ENCODE measurements at places on chromosomes 6 and 20.

DNA sequence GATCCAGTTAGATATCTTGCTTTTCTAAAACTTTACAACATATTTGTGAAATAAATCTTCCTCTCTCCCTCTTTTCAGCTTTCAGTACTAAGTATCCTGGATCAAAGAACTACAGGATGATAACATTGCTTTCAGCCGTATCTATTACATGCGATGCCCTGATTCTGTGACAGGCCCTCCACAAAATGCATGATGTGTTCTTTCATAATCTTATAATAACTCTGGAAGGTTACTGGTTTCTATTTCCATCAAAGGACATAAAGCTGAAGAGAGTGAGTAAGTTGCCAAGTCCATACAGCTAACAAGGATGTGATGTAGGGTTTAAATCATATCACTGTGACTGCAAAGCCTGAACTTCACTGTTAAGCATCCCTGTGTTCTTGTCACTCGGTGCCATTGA is 62.9 kb upstream of the ADGRG6 start:
- no peak for DNase-seq

DNA sequence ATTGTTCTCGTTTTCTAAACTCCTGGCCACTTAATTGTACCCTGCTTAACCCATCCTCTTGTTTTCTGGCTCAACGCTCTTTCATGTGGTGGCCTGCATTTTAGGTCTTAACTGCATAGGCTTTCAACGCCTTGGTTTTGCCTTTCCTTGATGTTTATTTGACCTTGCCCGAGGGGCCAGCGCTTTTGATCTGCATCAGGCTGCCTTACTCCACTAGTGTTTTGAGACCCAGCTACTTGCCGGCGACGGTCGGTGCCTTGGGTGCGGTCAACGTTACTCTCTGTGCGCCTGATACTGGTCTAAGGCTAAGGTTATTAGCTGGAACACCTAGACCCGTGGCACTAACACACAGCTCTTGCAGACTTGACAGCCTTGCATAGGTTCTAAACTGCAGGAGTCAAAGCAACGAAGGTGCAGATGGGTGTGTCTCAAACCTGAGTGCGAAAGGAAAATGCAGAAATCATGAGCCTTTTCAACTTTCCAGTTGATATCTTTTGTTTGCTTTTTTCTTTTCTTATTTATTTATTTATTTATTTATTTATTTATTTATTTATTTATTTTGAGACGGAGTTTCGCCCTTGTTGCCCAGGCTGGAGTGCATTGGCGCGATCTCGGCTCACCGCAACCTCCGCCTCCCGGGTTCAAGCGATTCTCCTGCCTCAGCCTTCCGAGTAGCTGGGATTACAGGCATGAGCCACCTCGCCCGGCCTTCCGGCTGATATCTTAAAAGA is 138.8 kb downstream of the HFE start:
- no peak for DNase-seq

GRCh38 chr6:152595499-152595898 is 41.7 kb downstream of the SYNE1 start:
- no peak for DNase-seq

GRCh38 chr6:167523426-167523825 is 198.5 kb downstream of the TTLL2 start:
- no peak for DNase-seq

DNA sequence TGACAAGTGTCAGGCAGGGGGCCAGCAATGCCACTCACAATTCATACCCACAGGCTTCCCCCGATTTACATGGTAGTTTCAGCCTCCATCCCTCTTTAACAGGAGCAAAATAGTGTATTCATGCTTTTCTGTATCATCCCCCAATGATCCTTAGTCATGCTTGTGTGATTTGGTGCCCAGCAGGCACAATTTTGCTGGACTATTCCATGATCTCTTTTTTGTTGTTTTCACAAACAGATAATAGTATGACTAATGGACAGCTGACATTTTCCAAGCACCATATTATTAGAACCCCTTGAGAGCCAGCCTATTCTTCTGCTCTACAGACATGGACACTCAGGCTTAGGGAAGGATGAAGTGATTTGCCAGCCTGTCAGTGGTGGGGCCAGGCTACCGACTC is 128.2 kb upstream of the RIPOR2 start:
- no peak for DNase-seq

- DNase-seq = no peak
These were observed 197.3 kb downstream of the NRN1 start for GRCh38 chr6:5809450-5809849.

GRCh38 chr6:101544286-101544685 is 150.8 kb downstream of the GRIK2 start:
- DNase-seq = no peak

GRCh38 chr6:82144007-82144851 is 103.3 kb downstream of the IBTK start:
- no peak for DNase-seq

DNA sequence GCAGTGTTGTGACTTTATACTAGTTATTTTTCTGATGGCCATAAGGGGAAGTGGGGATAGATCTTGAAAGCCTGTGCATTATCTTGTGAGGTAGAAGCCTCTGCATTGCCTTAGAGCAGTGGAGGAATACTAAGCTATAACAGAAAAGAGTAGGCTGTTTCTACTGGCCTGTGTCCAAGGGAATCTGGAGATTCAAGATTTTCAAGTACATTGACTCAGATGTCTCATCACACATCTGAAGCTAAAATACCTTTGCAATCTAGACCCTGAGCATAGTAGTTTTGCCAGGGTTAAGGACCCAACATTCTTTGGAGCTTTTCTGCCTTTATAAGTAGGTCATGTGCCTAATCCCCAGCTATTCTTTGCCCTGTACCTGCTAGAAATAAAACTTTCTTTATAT is 272.3 kb downstream of the TENT5A start:
- DNase-seq = no peak
